ENCODE measurements at places on chromosomes 3 and 15.

GRCh38 chr3:14282706-14283075, 104.1 kb downstream of the LSM3 start:
- DNase-seq: no peak

DNA sequence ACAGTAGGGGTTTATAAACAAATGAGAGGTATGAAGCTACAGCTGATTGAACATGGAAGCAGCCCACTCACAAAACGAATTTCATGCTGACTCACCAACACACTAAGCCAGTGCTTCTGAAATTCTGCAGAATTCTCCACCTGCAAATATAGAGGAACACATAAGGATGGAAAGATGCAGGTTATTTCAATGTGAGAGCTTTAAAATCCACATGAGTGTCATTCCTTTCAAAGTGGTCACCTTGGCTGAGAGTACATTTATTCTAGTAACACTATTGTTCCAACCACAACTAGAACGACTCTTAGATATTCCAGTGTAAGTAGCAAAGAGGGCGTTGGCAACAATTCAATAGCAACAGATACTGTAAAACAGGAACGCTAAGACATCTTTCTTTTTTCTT, 189.9 kb upstream of the TSC22D2 start:
- DNase-seq: no peak

- peak; percentile 72 for DNase-seq
These were observed 255.5 kb downstream of the UACA start for GRCh38 chr15:70507772-70508371.

DNA sequence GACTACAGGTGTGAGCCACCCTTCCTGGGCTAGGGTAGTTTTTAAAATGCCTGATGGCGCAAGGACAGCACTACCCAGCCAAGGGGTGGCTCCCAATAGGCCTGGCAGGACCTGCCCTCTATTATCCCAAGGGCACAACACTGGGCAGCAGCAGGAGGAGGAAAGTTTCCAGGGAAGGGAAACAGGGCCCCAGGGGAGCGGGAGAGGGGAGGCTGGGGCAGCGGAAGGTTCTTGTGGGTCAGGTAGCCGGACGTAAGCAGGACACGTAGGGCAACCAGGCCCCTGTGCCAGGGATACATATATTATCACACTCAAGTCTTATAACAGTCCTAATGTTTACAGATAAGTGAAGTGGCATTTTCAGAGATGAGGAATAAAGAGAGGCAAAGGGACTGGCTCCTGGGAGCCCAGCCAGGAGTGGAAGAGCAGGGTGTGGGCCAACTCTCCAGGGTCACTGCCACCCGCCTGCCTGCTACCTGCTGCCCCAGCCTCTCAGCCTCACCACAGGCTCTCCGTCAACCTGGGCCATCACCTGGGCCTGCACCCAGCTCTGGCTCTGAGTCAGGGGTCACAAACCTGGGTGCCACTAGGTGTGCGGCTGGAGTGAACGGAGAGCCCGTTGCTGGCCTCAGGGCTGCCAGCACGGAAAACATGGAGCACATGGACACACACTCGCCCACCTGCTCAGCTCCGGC, 73.2 kb upstream of the SNRPA1 start:
- no peak for DNase-seq

DNA sequence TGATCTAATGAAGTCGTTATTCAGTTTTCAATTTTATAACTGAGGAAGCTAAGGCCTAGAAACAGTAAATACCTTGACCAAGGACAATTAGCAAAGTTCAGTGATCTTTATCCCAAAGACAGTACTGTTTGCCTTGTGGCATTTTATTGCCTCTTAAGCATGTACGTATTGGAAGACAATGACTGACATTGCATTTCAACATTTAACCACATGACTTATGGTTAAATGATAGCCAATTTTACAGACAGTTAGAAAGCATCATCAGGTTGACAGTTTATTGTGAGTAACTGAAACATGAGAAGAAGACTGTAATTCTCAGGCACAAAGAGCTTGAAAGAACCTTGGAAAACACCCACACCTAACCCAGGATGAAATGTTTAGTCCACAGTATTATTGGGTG, 390.8 kb upstream of the ZNF385D start:
- no peak for DNase-seq

DNA sequence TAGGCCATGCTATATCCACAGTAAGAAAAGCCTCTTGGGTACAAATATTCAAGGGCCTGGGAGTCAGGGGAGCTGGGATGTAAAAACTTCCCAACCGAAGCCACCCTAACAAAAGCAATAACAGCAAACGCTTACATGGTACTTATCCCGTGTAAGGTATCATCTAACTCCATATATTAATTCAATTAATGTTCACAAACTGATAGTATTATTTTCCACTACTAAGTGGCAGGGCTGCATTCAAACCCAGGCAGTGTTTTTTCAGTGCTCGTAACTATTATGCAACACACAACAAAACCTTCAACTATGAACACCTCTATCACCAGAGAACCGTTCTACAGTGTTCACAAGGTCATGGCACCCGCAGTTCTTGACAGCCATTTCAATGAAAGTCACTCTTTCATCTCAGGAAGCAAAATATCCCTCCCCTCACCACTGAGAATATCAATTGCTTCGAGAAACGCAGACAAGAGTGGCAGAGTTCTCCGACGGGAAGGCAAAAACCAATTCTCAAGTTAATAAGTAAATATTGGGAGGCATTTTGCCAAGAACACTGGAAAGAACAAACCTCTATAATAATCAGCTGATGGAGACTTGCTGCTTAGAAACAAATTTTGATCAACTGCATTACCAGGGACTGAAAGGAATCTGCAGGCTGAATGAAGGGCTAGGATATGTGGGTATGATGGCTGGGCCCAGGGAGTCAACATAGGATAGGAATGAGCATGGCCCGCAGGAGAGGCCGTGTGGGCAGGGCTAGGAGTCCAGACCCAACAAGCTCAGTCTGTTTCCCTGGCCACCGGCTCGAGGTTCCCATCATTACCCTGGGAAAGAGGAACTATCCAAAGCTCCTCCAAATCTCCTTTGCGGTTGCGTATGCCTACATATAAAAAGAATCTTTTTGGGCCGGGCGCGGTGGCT, 72.3 kb downstream of the XXYLT1 start:
- DNase-seq: no peak

- DNase-seq: peak; percentile 71
These were observed 7.9 kb downstream of the P4HTM start for GRCh38 chr3:48997714-48998637.

Data from NCI-H510A (cell line).